CD4-positive, alpha-beta T cell treated with Interferon alpha-2 for 1 hour (primary cell): ENCODE measurements at places on chromosomes 2 and 18.

- DNase-seq, result no peak
These were observed 588.0 kb upstream of the NRXN1 start for GRCh38 chr2:51619961-51620360.

GRCh38 chr2:39851651-39852110, 72.6 kb upstream of the THUMPD2 start:
- no peak for DNase-seq

GRCh38 chr2:210162466-210163124, 8.6 kb downstream of the KANSL1L start:
- no peak for DNase-seq

DNA sequence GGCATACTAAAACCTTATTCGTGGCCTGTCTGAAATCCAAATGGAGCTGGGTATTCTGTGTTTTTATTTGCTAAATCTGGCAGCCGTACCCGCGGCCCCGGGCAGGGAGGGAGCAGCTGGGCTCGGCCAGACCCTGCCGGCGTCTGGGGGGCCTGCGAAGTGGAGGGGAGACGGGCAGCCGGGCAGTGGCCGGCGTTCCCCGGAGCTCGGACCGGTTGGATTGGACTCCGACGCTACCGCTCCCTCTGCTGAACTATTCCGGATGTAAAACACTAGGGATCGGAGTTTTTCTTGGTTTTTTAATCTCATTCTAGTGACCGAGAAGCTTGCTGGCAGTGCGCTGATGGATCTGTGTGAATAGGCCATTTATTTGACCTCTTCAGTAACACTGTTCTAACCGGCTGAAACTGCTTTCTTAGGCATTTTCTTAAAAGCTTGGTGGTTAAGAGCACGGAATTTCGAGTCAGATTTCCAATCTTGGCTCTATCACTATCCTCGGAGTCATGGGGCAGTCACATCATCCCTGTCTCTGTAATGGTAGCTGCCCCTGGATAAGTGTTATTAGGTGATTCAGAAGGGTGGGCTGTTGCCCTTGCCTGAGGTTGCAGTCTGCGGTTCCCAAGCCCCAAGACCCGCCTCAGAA, 694 bp downstream of the UNC50 start:
- no peak for DNase-seq
